T-helper 1 cell (primary cell): ENCODE measurements at places on chromosomes 16 and 17.
A peak's percentile ranks its signal among the peaks of the same experiment; 100 is the strongest.

- no peak for DNase-seq
Measured at GRCh38 chr17:51848451-51848850, 310.1 kb downstream of the CA10 start.

GRCh38 chr17:36653856-36654255 is 52.5 kb downstream of the MRM1 start:
- no peak for DNase-seq

- DNase-seq, result no peak
Measured at GRCh38 chr16:21120976-21121520, 29.6 kb downstream of the DNAH3 start.

DNA sequence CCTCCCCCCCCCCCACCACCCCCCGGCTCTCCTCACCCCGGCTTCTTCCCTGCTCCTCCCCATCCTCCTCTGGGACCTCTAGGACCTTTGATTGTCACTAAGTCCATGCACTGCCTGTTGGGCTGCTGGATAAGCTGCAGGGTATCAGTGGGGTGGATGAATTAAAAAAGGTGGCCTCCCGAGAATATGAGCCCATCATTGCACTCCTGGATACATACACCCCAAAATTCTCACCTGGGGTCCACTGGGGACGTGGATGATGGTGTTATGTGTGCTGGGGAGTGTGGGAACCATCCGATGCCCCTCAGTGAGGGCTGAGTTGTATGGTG is 88.8 kb downstream of the IRF8 start:
- no peak for DNase-seq

- peak; percentile 97 for DNase-seq
Measured at GRCh38 chr17:17752089-17752820, 71.0 kb downstream of the RAI1 start.

GRCh38 chr16:82111944-82112343 is 58.1 kb downstream of the MPHOSPH6 start:
- no peak for DNase-seq

GRCh38 chr16:20675488-20676267 is 21.8 kb downstream of the ACSM1 start:
- no peak for DNase-seq

DNA sequence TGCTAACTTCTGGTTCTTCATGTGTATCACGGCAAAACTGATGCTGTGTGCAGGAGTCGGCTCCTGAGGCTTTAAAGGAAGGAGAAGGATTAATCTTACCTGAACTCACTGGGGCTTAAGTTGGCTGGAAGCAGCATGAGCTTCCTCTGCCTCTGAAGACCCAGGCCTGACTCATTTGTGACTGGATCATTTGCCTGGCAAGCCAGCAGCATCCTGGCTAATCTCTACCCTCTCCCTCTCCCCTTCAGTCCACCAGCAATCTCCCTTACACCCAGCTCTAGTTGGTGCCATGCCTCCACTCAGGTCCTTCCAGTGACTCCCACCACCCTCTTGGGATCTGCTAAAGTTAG is 150.3 kb downstream of the IRX3 start:
- no peak for DNase-seq
